HFFc6 (cell line): ENCODE measurements at places on chromosomes 1 and 21.

DNA sequence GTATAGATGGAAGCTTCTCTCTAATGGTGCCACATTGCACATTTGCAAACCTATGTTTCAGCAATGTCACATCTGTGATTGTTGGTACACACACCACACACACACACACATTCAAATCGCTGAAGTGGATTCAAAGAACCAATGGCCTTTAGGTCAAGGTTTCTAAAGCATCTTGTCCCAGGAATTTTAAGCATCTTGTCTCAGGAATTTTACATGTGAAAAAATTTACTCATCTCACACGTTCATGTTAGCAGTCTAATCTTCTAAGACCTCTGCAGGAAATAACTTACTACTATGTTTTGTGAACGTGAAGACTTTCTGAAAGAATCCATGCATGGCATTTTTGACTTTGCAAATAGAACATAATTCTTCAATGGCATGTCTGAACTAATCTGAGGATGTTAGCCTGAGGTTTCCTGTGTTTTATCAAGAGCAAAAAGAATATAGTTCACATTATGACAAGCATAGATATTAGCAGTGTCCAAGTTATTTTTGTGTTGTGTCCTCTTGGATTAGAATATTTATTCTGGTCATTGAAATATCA lies 125.1 kb downstream of the CYYR1 start:
- DNase-seq, result no peak

DNA sequence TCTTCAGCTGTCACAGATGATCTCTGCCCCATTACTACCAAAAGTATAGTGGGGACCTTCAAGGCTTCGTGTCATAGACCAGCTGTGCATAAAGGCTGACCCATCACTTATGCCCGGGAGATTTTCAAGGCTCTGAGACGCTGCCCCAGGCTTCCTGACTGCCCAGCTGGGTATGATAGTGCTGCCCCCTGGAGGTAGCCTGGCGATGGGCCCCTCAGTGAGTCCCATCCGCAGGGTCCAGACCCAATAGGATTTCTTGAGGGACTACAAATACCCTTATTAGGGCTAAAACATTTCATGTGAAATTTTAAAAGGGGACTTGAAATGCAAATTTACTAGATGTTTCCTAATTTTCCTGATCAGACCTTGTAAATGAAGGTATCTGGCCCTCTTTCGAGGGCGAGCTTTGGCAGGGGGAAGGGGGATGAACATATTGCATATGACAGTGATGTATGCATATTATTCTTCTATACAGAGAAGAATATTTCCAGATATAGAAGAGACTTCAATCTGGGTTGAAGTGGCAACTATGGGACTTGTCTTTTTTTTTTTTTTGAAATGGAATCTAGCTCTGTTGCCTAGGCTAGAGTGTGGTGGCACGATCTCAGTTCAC lies 11.7 kb upstream of the FCMR start:
- DNase-seq, result no peak

GRCh38 chr21:42007356-42007940 lies 2.7 kb downstream of the ZBTB21 start:
- DNase-seq, result no peak

- DNase-seq, result no peak
Measured at GRCh38 chr1:99251308-99251707, 13.0 kb upstream of the PLPPR4 start.

GRCh38 chr1:81506699-81507098 lies 294.0 kb upstream of the ADGRL2 start:
- no peak for DNase-seq

GRCh38 chr1:147717051-147717705 lies 43.2 kb downstream of the GJA5 start:
- no peak for DNase-seq

DNA sequence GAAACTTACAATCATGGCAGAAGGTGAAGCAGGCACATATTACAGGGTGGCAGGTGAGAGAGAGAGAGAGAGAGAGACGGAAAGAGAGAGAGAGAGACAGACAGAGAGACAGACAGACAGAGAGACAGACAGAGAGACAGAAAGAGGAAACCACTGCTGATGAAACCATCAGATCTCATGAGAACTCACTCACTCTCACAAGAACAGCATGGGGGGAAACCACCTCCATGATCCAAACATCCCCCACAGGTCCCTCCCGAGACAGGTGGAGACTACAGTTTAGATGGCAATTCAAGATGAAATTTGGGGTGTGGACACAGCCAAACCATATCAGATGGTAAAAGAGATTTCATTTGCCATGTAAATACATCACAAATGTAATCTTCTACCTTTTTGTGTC lies 708.1 kb downstream of the MRPL39 start:
- DNase-seq, result no peak

DNA sequence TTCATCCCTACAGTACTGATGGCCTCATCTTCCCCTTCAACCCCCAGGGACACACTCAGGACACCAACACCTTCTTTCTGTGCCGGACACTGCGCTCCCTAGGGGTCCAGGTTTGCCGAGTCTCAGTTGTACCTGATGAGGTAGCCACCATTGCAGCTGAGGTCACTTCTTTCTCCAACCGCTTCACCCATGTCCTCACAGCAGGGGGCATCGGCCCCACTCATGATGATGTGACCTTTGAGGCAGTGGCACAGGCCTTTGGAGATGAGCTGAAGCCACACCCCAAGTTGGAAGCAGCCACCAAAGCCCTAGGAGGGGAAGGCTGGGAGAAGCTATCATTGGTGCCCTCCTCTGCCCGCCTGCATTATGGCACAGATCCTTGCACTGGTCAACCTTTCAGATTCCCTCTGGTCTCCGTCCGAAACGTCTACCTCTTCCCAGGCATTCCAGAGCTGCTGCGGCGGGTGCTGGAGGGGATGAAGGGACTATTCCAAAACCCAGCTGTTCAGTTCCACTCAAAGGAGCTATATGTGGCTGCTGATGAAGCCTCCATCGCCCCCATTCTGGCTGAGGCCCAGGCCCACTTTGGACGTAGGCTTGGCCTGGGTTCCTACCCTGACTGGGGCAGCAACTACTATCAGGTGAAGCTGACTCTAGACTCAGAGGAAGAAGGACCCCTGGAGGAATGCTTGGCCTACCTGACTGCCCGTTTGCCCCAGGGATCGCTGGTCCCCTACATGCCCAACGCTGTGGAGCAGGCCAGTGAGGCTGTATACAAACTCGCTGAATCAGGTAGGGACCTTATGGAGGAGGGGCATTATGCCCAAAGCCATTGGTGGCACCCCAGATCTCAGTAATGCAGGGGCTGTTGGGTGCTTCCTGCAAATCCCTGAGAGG lies 5.1 kb upstream of the LENEP start:
- DNase-seq, result no peak

DNA sequence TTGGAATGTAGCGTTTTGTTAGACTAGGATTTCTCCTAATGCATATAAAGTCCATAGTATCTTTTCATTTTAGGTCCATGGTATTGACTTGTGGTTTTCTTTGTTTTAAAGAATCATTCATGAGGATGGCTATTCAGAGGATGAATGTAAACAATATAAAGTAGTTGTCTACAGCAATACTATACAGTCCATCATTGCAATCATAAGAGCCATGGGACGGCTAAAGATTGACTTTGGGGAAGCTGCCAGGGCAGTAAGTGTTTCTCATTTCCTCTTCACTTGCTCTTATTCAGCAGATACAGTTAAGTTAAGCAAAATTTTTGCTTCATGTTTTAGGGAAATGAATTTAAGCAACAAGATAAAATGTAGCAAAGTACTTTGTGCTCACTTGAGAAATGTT lies 25.4 kb downstream of the GNAI3 start:
- no peak for DNase-seq

GRCh38 chr1:218444588-218444987 lies 99.5 kb downstream of the TGFB2 start:
- DNase-seq, result no peak

DNA sequence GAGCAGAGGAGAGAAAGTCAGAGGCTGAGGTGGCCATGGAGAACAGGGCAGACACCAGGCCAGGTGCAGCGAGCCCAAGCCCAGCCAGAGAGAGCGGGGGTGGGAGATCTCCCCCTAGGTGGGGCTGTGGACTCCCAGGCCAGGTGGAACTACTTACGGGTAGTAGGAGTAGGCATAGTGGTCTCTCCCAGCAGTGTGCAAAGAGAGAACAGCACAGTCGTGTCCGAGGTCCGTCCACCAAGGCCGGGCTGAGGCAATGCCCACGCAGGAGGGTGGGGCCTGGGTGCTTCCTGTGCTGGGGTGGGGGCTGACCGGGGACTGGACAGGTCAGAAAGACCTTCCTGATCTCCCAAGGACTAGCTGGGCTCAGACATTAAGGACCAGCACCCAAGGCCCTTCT lies 263.7 kb downstream of the PTPRU start:
- no peak for DNase-seq
